ENCODE measurements at places on chromosomes 7 and 10.
A peak's percentile ranks its signal among the peaks of the same experiment; 100 is the strongest.

DNA sequence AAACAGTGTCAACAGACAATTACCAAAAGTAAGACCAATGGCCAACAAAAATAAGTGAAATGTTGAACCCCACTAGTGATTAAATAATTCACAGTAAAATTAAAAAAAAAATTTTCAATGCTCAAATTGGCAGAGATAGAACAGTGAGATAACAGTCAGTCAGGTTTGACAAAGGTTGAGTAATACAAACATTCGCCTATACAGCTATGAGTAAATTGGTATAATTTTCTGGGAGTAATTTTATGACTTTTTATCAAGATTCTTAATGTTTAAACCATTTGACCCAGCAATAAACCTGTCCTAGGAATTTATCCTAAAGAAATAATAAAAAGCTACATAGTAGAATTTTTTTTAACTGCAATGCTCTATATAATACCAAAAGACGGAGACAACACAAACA lies 64.9 kb upstream of the SHH start:
- DNase-seq = no peak

GRCh38 chr10:88651101-88651551 lies 13.1 kb upstream of the LIPF start:
- DNase-seq = no peak

DNA sequence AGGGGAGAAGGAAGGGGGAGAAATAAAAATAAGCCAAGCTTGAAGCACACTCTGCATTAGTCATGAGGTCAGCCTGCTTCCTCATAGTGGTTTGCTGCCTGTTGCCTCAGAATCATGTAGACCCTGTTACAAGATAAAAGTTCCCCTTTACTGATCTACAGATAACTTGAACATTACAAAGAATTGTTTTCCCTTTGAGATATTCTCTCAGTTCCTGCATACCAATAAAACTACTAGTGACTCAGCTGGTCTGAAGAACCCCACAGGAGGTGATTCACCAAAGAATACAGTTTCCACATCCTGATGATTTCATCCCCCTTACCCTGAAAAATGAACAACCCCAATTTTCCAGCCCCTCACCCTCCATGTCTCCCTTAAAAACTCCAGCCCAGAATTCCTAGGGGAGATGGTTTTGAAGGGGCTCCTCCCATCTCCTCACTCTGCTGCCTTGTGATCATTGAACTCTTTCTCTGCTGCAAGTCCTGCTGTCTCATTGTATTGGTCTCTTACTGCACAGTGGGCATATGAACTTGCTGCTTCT lies 31.5 kb upstream of the NRP1 start:
- no peak for DNase-seq

DNA sequence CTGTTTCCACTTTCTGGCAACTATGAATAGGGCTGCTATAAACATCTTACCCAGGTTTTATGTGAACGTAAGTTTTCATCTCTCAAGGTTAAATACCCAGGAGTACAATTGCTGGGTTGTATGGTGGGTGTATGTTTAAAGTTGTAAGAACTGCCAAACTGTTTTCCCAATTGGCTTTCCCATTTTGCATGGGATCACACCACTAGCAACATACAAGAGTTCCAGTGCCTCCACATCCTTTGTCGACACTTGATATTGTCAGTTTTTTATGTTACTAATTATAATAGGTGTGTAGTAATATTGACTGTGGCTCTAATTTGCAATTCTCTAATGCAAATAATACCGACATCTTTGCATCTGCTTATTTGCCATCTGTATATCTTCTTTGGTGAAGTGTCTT lies 82.9 kb downstream of the SFMBT2 start:
- no peak for DNase-seq

DNA sequence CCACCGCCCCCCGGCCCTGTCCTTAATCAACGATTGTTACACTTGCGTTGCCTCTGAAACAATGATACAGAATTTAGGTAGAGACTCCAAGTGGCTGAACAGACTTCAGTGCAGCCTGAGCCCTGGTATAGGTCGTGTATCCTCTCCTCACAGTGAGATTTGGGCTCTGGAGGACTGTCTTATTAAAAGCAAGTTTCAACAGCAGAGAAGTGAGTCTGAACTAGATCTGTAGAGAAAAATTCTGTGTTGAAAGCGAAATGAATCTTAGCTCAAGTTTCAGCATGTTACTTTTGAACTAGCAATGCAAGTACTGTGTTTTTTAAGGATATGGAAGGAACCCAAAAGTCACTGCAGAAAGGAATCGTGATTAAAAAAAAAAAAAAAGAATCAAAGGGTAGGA lies 103.1 kb downstream of the HOXA1 start:
- no peak for DNase-seq

GRCh38 chr10:13839430-13839990 lies 252.7 kb downstream of the PRPF18 start:
- no peak for DNase-seq

DNA sequence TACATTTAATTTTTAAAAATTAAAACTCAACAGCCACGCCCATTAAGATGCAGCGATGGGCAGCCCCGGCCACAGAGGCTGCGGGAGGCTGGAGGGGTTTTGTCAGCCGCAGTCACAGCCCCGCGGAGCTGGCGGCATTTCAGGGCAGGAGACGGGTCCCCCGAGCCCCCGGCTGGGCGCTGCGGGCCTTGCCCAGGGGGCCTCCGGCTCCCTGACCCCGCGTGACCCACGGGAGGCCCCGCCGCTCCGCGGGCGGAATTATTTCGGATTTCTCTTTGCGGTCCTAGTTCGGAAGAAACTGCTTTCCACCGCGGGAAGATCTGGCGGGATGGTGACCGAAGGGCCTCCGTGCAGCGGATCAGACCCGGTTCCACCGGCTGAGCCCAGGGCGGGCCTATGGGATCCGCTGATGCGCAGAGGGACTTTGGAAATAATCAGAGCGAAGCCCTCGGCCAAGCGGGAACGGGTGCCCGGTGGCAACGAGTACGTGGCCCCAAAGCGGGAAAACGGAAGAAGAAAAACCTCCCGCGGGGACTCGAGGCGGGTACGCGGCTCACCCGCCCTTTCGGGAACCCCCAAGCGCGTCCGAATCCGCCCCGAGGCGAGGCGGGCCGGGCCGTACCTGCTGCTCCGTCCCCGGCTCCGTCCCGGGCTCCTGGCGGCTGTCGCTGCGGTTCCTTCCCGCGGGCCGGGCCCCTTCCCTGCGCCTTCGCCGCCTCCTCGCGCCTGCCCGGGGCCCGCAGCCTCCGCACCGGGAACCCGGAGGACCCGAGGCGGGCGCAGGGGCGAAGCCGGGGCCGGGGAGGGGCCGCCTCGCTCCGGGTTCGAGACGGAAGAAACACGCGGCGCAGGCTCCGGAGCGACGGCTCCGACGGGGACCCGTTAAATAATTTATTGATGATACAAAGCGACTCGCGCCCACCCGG lies 1.7 kb downstream of the NKX6-2 start:
- DNase-seq = no peak

DNA sequence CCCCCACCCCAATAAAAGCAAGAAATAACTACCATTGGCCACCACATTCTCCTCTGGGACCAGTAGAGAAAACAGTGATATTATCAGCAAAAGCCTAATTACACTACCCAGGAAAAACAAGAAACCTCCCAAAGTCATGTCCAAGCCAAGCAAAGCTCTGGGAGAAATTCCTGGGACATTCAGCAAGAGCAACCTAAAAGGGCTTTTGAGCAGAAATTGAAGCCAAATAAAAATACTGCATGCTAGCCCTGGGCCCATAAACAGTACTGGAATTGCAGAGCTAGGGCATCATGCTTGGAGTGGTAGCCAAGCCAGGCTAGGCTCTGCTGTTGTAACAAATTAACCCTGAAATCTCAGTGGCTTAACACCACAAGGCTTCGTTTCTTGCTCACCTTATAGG lies 347.9 kb downstream of the LRMDA start:
- DNase-seq = no peak

- no peak for DNase-seq
These were observed 115.0 kb downstream of the EGFR start for GRCh38 chr7:55133630-55134358.

DNA sequence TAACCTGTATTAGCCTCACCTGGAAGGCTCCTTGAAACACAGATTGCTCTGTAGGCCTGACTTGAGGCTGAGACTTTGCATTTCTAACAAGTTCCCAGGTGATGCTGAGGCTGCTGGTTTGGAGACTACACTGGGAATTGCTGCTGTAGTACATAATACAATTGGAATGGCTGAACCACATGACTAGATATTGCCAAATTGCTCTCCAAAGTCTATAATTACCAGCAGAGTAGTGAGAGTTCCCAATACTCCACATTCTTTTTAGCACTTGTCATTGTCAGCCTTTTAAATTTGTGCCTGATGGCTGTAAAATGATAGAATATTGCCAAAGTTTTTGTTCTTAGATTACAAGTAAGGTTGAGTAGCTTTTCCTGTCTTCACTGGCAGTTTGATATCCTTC lies 39.9 kb downstream of the PLEKHA8 start:
- no peak for DNase-seq

DNA sequence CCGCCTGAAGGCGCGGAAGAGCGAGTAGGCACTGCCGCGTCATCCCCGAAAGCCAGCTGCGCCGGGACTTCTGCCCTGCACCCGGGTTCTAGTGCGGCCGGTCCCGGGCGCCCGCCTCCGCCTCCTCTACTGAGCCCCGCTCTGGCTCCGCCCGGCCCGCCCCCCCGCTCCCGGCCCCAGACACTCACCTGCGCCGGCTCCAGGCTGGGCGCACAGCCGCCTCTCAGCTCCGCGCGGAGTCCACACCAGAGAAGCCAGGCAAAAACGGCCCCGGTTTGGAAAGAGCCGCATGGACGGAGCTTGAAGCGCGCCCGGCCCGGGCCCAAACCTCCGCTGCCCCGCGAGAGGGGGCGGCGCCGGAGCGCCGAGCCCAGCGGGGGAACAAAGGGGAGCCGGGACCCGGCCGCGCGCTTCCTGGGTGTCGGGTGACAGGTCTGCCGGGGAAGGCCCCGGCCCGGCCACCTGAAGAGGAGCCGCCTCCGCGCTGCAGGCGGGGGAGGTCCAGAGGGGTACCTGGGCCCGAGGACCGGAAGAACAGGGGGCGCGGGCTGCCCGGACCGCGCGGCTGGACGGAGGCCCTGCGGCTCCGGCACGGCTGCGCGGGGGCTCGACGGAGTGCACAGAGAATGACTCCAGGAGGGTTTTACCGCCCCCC lies 168.2 kb downstream of the NRF1 start:
- DNase-seq = peak; percentile 27

Data from activated CD4-positive, alpha-beta T cell treated with anti-CD3 and anti-CD28 coated beads, Interleukin-2, amount 10 ng/mL, durations not matched to agents 7 days and 5 days (primary cell).